Motor neuron (in vitro differentiated cells): ENCODE measurements at places on chromosomes 13 and 19. TPM values are rescaled to one million over a fixed set of nuclear protein-coding genes. Genes with fewer than 3 reads are reported as not detected.
A peak's percentile ranks its signal among the peaks of the same experiment; 100 is the strongest.

GRCh38 chr19:13040232-13040947, 45.1 kb downstream of the NFIX start:
- ATAC-seq: no peak

DNA sequence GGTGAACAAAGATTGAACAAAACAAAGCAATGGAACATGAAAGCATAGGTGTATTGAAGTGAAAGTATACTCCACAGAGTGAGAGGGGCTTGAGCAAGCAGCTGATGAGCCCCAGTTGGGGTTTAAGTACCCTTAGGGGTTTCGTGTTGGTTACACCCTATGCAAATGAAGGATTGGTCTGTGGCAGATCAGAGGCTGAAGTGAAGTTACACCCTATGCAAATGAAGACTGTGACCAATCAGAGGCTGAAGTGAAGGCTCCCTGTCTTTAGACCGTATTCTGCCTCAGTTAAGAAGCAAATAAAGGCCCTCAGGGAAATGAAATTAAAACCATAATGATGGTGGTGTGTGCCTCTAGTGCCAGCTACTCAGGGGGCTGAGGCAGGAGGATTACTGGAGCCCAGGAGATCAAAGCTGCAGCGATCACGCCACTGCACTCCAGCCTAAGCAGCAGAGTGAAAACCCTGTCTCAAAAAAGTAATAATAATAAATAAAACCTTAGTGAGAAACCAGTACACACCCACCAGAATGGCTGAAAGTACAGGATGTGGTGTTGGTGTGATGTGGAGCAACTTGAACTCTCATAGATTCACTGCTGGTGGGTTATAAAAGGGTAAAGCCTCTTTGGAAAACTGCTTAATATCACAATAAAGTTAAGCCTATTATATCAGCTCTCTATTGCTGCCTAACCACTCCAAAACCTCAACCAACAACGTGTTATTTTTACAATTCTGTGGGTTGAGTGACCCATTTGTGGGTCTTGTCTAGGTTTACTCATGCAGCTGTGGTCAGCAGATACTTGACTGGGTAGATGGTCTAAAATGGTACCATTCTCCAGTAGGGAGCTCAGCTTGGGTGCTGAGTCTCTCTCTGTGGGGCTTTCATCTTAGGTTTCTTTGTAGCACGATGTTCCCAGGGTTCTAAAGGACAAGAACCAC, 12.8 kb upstream of the UPF3A start:
- ATAC-seq: no peak

- no peak for ATAC-seq
These were observed 390.8 kb downstream of the FOXO1 start for GRCh38 chr13:40275636-40276035.

DNA sequence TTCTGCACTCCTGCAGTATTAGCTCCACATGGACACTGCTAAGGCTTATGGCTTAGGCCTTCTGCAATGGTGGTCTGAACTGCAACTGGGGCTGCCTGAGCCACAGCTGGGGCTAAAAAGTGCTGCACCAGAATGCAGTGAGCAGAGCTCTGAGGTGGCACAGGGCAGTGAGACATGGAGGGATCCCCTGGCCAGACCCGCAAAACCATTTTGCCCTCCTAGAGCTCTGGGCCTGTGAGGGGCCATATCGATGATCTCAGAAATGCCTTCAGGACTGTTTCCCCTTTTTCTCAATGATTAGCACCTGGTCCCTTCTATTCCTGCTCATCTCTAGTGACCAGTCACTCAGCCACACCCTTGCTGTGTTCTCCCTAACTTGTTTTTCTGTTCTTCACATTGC, 397.7 kb downstream of the UQCRFS1 start:
- ATAC-seq: no peak

DNA sequence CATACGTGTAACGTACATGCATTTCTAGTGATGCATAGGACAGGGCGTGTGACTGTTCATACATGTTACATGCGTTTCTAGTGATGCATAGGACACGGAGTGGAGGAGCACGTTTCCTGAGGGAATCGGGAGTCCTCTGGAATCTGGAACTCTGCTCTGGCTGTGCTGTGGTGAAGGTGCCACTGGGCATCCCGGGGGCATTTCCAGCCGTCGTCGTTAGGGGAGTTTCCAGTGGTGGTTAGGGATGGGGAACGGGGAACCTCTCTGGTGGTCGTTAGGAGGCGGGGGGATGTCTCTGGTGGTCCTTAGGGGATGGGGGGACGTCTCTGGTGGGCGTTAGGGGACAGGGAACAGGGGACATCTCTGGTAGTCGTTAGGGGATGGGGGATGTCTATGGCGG, 209.6 kb upstream of the SOX1 start:
- ATAC-seq: no peak

DNA sequence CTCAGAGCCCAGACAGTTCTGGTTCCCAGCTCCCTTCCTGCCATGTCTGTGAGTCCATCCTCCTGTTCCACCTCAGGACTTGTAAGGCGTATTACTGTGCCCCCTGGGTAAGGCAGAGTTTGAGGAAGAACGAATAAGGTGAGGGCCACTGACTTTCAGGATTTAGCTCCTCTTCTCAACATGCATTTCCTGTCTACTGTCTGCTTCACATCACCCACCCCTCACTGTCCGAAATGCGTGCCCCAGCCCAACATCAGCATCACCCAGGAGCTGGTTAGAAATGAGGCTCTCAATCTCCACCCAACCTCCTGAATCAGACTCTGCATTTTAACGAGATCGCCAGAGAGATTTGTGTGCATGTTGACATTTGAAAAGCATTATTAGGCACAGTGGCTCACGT, 44.4 kb downstream of the IRS2 start:
- no peak for ATAC-seq

DNA sequence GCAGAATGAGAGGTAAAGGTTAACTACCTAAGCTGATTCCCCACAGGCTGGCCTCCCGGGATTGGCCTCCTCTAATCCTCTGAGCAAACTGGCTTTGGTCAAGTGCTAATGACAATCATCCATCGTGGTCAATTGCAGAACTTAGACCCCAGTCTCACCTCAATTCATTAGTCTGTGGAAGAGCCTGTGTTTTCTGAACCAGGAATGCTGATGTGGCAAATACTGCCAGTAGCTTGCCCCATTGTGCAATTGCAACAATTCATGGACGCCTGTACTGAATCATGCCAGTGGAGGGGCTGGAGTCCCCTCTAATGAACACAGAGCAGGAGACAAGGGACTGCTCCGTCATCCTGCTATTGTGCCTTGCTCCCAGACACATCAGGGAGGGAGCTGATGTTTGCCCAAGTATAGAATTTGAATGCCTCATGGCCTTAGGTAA, 1256.5 kb downstream of the EFNB2 start:
- no peak for ATAC-seq

DNA sequence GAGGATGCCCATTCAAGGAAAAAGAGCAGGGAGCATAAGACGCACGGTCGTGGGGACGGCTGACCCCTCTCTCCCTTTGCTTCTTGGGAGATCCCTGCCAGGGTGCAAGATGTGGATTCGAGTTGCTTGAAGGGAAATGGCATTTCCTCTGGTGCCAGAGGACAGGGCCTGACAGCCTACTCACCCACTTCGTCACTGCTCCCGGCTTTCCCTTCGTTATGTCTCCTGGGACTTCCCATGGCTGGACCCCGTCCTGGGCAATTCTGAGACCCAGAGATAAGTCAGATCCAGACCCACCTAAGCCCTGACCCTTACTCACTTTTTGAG, 1.2 kb downstream of the TBC1D17 start:
- no peak for ATAC-seq

GRCh38 chr19:21492947-21493906, 12.2 kb upstream of the ZNF429 start:
- ATAC-seq: no peak

DNA sequence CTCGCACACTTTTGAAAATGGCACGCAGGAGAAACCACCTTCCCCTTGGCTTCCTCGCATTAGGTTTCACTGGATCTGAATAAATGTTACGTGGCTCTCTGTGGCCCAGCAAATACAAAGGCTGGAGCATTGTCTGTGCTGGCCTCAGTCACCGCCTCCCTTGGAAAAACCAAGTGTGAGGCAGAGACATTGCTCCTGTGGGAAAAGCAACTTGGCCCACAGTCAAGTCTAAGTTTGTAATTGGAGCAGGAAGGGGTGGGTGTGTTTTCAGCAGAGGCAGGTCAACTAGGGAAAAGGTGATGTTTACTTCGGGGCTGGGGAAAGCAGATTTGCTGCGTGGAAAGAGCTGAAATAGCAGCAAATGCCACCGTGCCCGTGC, 101.6 kb downstream of the IRS2 start:
- no peak for ATAC-seq

- ATAC-seq: peak; percentile 55
These were observed 12.2 kb downstream of the TMEM160 start for GRCh38 chr19:47036097-47036651.

DNA sequence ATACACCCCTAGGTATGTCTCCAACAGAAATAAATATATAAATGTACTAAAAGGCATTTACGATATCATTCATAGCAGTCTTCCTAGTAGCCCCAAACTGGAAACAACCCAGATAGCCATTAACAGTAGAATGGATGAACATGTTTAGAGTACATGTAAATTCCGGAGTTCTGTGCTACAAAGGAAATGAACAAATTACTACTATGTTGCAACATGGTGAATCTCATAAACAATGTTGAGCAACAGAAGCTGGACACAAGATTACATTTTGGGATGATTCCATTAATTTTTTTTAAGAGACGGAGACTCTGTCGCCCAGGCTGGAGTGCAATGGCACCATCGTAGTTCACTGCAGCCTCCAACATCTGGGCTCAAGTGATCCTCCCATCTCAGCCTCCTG, 5.9 kb upstream of the SLC7A10 start:
- no peak for ATAC-seq

DNA sequence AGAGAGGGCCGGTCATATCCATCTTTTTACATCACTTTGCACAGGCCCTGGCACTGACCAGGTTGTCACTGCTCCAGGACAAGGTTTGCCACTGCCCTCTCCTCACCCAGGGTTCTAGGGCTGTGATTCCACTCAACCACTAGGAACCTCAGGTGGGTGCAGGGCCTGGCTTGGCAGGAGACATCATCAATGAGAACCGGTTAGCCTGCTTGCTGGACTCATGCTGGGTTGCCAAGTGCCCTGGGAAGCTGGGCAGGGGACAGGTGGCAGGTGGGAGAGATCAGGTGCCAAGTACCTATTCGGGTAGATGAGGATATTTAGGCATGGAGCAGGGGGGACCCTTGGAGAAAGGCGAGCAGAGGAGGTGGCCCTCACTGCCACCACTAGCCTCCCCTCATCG, 4.2 kb upstream of the CERS4 start:
- ATAC-seq: no peak

DNA sequence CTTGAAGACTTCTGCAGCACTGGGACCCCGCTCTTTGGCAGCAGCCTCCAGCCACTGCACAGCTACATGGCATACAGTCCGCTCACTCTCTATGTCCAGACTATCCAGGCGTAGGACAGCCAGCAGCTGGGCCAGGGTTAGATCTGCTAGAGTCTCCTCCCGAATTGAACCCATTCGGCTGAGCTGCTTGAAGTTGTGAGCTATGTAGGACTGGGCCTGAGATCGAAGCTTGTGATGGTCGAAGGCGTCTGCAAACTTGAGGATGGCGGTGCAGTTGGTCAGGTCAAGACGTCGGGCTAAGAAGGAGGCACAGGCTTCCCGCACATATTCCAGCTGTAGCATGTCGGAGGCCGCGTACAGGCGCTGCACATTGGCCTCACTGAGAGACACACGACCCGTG, 900 bp downstream of the KBTBD7 start:
- no peak for ATAC-seq

DNA sequence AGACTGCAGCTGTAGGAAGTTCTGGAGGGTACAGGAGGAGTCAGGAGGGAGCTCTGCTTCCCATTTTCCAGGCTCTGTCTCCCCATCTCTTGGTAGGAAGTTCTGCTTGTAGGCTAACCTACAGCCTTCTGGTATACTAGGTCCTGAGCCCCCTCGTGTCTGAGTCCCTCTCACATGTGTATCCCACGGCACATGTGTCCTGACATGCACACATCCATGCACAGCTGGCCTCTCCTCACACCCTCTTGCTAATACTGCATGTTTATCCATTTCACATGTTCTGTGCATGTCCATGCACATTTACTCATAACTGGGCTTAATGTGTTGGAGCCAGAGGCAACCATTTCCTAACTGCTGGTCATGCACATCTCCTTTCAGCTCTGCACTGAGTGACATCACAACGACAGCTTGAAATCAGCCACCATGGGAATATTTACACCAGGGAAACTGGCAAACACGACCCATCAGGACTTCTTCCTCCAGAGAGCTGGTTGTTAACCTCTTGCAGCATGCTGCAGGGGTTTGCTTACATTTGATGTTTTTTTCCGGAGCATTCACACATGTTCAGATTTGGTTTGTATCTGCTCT, 3.0 kb downstream of the CD209 start:
- no peak for ATAC-seq

DNA sequence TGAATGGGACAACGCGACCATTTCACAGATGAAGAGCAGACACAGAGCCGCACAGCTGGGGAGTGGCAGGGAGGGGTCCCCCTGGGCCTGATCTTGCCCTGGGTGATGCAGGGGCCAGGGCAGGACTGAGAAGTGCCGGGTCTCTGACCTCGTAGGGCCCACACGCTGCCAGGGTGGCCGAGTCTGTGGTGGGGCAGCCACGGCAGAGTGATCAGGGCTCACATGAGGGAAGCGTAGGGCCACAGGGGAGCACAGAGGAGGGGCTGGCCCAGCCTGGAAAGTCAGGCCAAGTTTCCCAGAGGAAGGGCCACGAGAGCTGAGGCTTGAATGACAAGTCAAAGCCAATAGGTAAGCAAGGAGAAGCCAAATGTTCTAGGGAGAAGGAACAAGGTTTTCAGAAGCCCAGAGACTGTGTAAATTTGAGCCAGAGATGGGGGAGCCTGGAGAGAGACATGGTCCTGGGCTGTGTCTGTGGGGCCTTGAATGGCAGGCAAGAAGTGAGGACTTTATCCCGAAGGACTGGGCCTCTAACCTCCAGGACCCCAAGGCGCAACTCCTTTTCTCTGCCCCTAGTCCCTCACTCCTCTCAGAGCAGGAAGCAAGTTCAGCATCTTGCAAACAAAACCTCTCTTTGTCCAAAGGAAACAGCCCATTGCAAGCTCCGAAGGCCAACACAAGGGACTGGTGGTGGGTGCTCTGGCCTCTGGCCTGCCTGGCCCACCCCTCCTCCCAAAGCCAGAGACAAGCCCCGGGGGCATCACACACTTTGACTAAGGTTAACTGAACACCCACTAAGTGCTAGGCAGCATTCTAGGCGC, 31.7 kb upstream of the FXYD3 start:
- ATAC-seq: no peak

- ATAC-seq: no peak
These were observed 6.3 kb downstream of the DACT3 start for GRCh38 chr19:46654621-46655152.

- ATAC-seq: peak; percentile 96
These were observed 96.8 kb downstream of the ATP8A2 start for GRCh38 chr13:25468325-25469168.

- ATAC-seq: no peak
These were observed 164.8 kb downstream of the DACH1 start for GRCh38 chr13:71702253-71702652.

The ATP1A3 gene
- 82.0 and 95.6 TPM in 2 replicates for total RNA-seq

The ADGRE3 gene
- total RNA-seq: 0.31 TPM in 1 of 2 replicates, not detected in the other

The EBPL gene
- 32.7 and 39.2 TPM in 2 replicates for total RNA-seq

The CALM3 gene
- 224 and 247 TPM in 2 replicates for total RNA-seq

The ZNF799 gene
- total RNA-seq: 3.4 and 3.8 TPM in 2 replicates

The ZNF497 gene
- total RNA-seq: 2.3 and 2.8 TPM in 2 replicates

The TMEM150B gene
- total RNA-seq: 0.11 and 0.44 TPM in 2 replicates

The PTH2 gene
- not detected in 2 replicates for total RNA-seq

The FGF22 gene
- 0.36 and 3.2 TPM in 2 replicates for total RNA-seq
